Sciatic nerve (tissue), 2 donors: ENCODE measurements at places on chromosomes 5 and 9.

- DNase-seq = no peak
Observed at GRCh38 chr5:87755360-87755759, 342.6 kb upstream of the CCNH start.

DNA sequence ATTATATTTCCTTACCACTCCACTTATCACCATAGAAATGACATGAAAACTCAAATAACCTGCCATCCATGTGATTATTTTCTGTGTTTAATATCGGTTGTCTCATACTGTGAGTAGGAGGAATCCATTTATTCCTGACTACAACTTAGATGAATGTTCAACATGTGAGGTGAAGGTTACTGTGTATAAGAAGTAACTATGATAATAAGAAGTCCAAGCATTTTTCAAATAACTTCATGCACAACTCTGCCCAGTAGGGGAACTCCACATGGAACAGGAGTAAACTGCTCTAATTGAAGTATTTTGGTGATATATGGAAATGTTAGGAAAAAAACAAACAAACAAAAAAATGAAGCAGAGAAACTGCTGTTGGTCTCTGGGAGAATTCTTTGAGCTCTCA, 447.5 kb upstream of the GRIN3A start:
- no peak for DNase-seq

DNA sequence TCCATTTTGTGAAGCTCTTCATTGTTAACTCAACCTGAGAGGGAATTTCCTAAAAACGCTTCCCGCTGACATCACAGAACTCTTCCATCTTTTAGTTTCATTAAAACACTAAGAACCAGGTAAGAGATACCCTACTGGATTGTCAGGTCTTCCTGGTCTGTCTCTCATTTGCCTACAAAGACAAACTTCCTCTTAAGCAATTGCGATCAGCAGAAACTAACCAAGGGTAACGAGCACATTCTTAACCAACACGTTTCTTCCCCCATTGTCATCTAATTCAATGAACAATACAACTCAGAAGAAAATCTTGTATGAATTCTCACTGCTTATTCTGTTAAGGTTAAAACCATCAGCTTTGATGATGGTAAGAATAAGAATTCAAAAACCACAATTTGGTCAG, 6.6 kb downstream of the FBXW11 start:
- no peak for DNase-seq

DNA sequence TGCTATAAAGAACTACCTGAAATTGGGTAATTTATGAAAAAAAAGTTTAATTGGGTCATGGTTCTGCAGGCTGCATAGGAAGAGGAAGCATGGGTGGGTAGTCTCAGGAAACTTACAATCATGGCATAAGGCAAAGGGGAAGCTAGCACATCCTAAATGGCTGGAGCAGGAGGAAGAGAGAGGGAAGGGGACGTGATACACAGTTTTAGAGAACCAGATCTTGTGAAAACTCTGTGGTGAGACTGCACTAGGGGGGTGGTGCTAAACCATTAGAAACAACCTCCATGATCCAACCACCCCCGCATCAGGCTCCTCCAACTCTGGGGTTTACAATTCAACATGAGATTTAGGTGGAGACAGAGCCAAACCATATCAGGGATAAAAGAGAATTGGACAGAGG, 624.2 kb downstream of the PRR16 start:
- DNase-seq = no peak

- no peak for DNase-seq
Observed at GRCh38 chr9:131312822-131313770, 23.6 kb downstream of the PLPP7 start.

DNA sequence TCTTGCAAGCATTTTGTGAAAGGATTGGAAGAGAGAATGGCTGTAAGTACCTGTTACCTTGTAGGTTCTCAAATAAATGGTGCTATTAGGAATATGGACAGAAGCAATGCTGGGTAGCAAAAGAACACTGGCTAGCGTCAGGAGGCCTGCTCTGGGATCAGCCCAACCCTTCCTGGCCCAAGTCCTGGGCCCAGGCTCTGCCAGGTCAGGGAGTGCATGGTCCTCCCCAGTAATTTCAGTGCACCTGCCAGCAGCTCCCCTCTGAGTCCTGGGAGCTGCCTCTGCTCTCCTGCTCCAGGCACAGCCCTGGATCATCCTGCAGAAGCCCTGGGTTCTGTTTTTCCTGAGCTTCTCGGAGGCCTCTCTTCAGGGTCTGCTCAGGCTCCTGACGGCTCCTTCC, 89.5 kb upstream of the ARAP3 start:
- no peak for DNase-seq

GRCh38 chr5:82938901-82939725, 138.1 kb downstream of the TMEM167A start:
- no peak for DNase-seq

- DNase-seq = no peak
Observed at GRCh38 chr9:32387256-32387655, 2.8 kb downstream of the ACO1 start.

DNA sequence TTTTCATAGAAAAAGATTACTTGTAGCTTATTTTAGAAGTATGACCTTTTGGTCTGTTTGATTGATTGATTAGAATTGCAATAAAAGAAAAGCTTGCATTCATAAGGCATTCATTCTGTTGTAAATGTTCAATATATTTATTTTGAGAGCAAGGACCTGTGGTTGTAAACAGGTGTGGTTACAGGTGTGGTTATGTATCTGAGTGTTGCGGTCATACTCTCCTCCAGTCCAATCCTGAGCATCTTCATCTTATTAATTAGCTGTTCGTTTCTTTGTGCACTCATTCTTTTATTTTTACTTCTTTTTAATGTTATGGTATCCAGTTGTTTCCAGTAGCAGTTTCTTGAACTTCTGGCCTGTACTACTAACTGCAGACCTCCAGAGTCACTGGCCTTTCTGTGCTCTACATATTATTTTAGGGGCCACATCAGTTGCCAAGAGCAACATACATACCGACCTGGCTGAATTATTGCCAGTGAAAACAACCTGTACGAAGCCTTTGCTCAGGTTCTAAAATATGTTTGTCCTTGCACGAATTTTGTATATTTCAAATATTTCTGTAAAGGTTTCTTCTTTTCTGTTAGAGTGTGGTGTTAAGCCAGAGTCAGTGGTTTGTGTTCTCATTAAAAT, 128.7 kb downstream of the CDC42SE2 start:
- DNase-seq = no peak

DNA sequence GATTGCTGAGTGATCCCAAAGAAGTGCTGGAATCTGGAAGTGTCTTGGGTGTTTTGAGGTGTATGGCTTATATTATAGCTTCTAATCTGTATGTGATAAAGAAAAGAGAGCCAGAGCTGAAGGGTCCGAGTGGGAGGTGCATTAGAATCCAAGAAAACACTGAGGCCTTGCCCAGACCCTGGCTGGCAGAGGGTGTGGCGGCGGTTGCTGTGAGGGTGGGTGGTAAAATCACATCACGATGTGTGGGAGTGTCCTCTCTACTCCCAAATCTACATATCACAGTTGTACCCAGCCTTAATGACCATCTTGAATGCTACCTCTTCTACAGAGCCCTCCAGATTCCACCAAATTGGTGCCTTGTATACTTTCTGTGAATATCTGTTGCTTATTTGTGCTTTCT, 28.9 kb downstream of the ACTBL2 start:
- no peak for DNase-seq

DNA sequence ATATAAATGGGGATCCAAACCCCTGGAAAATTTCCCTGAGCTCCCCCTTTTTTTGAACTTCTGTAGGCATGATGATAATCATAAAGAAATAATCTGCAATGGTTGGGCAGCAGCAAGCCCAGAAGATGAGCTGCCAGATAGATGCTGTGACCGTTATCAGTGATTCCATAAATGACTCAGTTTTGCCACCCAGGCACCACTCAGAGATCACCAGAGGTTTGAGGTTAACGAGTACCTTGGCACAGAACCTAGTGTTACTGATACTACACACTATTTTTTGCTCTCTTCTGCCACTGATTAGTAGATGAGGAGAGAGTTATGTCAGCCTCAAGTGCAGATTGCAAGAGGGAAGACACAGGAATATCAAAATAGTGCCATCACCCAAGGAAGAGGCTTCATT, 199.3 kb upstream of the PTGER4 start:
- DNase-seq = no peak

DNA sequence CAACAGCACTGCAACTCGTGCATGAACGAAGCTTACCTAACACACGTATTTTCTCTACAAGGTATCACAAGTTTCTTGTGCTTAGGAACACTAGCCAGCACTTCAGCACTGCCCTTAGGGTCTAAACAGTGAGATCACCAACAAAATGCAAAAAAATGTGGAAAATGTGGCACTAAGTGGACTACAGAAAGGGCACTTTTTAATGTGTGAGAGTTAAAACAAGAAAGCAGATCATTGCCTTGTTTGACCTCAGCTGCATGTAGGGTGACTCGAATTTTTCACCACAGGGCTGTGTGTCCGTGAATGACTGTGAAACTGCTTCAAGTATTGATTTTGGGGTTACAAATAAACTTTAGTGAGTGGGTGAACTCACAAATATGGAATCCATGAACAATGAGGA, 90.5 kb downstream of the MARCHF3 start:
- no peak for DNase-seq

GRCh38 chr9:128494108-128494745, 10.3 kb upstream of the GLE1 start:
- peak; percentile 87 for DNase-seq

DNA sequence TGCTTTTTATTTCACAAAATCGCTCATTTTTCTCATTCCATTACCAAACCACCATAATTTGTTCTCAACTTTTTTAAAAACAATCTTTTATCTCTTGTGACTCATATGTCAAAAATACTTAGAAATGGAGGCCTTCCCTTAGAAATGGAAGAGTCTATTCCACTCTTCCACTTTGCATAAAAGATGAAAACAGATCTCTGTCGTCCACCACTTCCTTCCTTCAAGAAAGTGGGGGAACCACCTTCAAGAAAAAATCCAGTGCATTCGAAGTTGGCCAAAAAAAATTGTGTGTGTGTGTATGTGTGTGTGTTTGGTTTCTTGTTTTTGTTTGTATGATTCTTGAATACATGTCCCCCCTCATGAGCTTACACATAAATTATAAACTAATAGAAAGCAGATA, 628.8 kb upstream of the DMAC1 start:
- DNase-seq = no peak

DNA sequence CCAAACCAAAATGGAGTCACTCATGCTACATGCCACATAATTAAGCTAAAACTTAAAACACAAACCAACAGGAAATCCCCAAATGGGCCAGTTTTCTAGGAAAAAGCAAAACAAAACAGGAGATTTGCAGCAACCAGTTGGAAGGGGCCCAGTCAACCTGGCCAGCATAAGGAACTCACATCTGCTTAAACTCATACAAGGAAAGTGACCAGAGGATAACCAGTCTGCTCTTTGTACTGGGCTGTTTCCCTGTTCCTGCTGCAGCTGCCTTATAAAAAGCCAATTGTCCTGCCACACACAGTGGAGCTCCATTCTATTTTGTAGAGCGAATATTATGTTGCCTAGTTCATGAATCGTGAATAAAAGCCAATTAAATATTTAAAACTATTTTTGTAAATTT, 29.5 kb upstream of the PTPDC1 start:
- no peak for DNase-seq

- DNase-seq = no peak
Observed at GRCh38 chr5:5416733-5417132, 5.7 kb upstream of the ICE1 start.

GRCh38 chr5:36442352-36442751, 140.7 kb upstream of the RANBP3L start:
- DNase-seq = no peak

- DNase-seq = no peak
Observed at GRCh38 chr5:61827445-61827975, 478.5 kb upstream of the KIF2A start.

GRCh38 chr5:158943057-158943456, 156.7 kb downstream of the EBF1 start:
- DNase-seq = no peak

- no peak for DNase-seq
Observed at GRCh38 chr9:124663046-124663961, 107.8 kb downstream of the NR6A1 start.

- no peak for DNase-seq
Observed at GRCh38 chr5:166281433-166281832, 2010.0 kb upstream of the WWC1 start.

DNA sequence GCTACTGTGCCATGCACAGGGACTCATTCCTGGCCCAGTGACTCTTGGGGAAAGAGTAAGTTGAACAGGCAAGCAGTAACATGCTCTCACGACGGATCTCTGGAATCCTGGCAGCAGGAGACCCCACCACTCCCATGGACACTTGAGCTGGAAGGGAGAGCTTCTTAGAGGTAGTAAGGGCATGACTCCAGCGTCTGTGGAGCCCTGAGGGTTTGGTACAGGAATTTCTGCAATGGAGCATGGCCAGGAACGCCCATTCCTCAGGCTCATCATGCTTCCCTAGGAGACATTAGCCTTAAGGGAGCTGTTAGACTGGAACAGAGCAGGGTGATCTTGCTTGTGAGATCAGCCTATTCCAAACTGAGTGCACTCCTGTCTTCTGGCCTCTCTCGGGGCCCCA, 212.9 kb downstream of the MAT2B start:
- no peak for DNase-seq

GRCh38 chr5:178150977-178151734, 2.5 kb downstream of the NHP2 start:
- DNase-seq = no peak

- no peak for DNase-seq
Observed at GRCh38 chr5:163563112-163563511, 57.7 kb downstream of the MAT2B start.

GRCh38 chr9:37412431-37413151, 9.9 kb upstream of the GRHPR start:
- no peak for DNase-seq

DNA sequence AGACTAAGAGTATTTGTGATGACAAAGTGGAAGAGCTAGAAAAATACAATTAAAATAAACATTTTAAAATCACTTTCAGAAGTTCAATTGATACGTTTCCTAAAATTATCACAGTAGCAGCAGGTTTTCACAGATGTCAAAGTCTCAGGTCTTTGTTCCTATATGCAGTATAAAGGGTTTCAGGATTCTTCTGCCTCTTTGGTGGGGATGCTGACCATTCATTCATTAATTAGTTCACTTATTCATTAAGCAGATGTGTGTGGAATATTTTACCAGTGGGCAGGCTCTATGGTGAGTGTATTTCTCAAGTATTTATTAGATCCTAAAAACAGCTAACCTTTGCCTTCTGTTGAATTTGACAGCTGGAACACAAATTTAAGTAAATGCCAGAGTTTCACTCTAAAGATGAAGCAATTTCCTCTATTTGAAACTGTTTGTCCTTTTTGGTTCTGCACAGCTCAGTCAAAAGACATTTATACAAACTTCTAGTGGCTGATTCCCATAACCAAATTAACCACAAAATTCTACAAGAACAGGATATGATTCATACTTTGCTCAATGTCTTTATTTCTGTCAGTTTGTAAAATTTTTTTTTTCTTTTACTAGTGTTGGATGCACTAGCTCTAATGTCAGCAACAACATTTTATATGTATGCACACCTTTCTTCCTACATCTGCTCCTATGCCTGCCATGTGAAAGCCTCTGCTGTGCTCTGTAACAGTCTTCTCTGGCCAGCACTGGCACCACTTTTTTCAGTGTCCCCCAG, 75.9 kb upstream of the PRR16 start:
- DNase-seq = no peak
